Activated naive CD4-positive, alpha-beta T cell treated with anti-CD3 and anti-CD28 coated beads, Interleukin-2, amount 10 ng/mL, durations not matched to agents 7 days and 5 days (primary cell): ENCODE measurements at places on chromosomes 4 and X.
A peak's percentile ranks its signal among the peaks of the same experiment; 100 is the strongest.

DNA sequence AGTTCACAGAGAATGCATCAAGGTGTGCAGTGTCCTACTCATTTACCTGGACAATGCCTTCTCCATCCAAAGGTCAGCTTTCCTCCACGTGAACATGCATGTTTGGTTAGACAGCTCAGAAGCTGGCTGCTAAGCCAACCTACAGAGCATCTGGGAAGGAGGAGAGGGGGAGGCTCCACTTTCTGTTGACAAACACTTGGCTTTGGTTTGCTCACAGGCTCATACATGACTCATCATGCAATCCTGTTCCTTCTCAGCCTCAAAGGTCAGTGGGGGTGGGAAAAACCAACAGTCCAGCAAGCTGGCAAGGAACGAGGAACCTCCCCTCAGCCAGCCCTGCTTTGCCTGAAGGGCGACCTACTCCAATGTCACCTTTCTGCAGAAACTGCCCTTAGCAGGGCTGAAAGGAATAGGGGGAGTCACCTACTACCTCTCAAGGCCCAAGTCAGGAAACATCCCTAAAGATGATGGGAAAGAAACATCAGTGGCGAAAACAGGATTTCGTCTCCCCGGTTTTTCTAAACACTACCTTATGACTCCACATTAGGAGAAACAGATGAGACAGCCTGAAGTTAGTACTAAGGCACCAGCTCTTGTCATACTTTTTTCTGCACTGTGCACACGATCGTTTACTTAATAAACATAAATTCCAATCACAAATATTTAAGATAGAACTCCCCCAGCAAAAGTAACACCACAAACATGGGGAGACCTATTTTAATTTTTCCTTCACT lies 37.9 kb downstream of the RELL1 start:
- H3K36me3 ChIP-seq: peaks cover 45% of the 10 kb centered on the region
- H3K27me3 ChIP-seq: no peaks in the 10 kb centered on the region
- no peak overlapping the region for H3K27ac ChIP-seq

GRCh38 chr4:88021824-88022223 lies 14.4 kb downstream of the PKD2 start:
- no peaks in the 10 kb centered on the region for H3K4me1 ChIP-seq
- H3K27ac ChIP-seq: no peak overlapping the region
- DNase-seq: no peak
- peaks cover 11% of the 10 kb centered on the region for H3K36me3 ChIP-seq
- H3K27me3 ChIP-seq: no peaks in the 10 kb centered on the region

DNA sequence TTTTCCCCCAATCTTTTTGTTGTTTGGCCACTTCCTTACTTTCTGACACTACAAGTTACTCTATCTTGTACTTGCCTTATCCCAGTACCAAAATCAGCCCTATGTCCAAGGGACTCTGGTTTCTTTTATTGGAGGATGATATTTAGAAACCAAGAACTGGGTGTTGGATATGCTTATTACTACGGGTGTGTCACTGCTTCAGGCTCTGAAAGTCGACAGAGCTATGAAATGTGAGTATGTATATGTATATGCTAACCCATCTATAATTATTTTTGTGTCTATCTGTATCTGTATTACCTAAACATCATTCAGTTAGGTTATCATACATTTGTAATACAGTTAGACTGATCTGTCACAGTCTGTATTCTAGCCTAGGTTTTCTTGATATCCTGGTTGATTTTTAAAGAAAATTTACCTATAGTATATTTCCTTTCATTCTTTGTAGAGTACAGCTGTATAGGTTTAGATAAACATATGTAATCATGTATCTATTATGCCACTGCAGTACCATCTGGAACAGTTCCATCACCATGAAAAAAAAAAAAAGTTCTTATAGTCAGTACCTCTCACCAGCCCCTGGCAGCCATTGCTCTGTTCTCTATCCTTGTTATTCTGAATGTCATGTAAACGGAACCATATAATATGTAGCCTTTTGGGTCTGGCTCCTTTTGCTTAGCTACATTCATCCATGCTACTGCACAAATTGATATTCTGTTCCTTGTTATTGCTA lies 18.1 kb downstream of the SEC24B start:
- H3K27me3 ChIP-seq: no peaks in the 10 kb centered on the region
- H3K27ac ChIP-seq: no peak overlapping the region
- peaks cover 14% of the 10 kb centered on the region for H3K4me1 ChIP-seq
- no peak overlapping the region for H3K4me3 ChIP-seq
- no peak for DNase-seq
- peaks cover 47% of the 10 kb centered on the region for H3K36me3 ChIP-seq

- no peak overlapping the region for H3K27ac ChIP-seq
- H3K4me3 ChIP-seq: no peak overlapping the region
- no peaks in the 10 kb centered on the region for H3K4me1 ChIP-seq
- DNase-seq: no peak
- H3K36me3 ChIP-seq: no peaks in the 10 kb centered on the region
These were observed 863.8 kb upstream of the PABPC4L start for GRCh38 chr4:135065366-135065765.

DNA sequence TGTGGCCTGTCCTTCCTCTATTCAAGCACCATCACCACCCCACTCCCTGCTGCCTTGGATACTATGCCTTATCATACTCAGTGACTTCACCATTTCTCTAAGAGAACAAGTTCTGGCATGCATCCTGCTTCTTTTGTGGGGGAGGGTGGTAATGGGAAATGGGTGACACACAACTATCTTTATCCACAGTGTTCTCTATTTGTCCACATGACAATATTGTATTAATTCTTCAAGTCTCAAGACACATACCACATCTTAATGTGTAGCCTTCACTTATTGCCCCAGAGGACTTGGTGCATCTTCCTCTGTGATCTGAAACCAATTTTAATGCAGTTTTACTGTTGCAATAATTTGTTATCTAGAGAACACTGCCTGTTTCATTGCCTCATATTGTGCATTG lies 29.3 kb upstream of the UGT2B7 start:
- DNase-seq: no peak
- no peak overlapping the region for H3K27ac ChIP-seq
- no peaks in the 10 kb centered on the region for H3K4me1 ChIP-seq
- H3K27me3 ChIP-seq: no peaks in the 10 kb centered on the region
- H3K4me3 ChIP-seq: no peak overlapping the region

DNA sequence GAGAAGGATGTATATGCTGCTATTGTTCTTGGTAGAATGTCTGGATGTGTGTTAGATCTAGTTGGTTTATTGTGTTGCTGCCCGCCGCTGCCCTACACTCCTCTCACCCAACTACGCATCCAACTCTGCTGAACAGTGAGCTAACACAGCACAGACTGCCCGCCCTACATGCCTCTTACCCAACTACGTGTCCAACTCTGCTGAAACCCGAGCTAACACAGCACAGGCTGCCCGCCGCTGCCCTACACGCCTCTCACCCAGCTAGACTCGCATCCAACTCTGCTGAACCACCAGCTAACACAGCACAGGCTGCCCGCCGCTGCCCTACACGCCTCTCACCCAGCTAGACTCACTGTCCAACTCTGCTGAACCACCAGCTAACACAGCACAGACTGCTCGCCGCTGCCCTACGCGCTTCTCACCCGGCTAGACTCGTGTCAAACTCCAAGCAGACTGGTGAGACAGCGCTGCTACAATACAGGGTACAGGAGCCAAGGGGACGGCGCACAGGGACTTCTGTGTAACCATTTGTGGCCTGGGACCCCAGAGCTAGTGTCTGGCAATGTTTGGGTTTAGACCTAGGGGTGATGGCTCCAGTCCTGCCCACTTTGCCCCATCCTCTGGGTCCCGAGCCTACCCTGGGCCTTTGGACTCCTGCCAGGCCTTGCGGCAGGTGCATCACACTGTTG lies 11.6 kb upstream of the CTBP1 start:
- peaks cover 24% of the 10 kb centered on the region for H3K4me1 ChIP-seq
- peaks cover 14% of the 10 kb centered on the region for H3K27me3 ChIP-seq
- H3K27ac ChIP-seq: peak overlapping the region; percentile 17
- no peak for DNase-seq
- H3K4me3 ChIP-seq: no peak overlapping the region

- H3K4me3 ChIP-seq: no peak overlapping the region
- no peaks in the 10 kb centered on the region for H3K27me3 ChIP-seq
- no peak for DNase-seq
- no peaks in the 10 kb centered on the region for H3K36me3 ChIP-seq
These were observed 1157.6 kb upstream of the TENM3 start for GRCh38 chr4:181085557-181085956.

- peaks cover 8% of the 10 kb centered on the region for H3K27me3 ChIP-seq
- no peak for DNase-seq
- no peak overlapping the region for H3K27ac ChIP-seq
These were observed 62.2 kb upstream of the PRPS1 start for GRCh38 chrX:107565931-107566603.

DNA sequence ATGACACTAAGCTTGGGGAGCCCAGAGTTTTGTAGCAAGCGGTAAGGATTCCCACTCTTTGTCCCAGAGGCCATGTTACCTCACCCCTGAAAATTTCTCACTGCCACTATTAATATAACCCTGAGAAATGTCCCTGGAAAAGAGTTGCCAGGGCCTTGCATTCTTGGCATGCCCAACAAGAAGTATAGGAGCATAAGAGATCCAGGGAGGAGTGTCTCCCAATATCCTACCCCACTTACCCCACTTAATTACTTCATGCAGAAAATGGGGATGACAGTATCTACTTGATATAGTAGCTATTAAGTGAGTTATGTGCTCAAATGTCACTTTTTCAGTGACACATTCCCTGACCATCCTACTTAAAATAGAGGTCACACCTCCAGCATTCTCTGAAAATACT lies 120.5 kb upstream of the C1GALT1C1 start:
- no peak overlapping the region for H3K27ac ChIP-seq
- H3K36me3 ChIP-seq: peaks cover 2% of the 10 kb centered on the region
- no peaks in the 10 kb centered on the region for H3K27me3 ChIP-seq
- peaks cover 58% of the 10 kb centered on the region for H3K4me1 ChIP-seq

- H3K4me1 ChIP-seq: no peaks in the 10 kb centered on the region
- no peak overlapping the region for H3K27ac ChIP-seq
- H3K27me3 ChIP-seq: peaks cover 8% of the 10 kb centered on the region
These were observed 62.5 kb downstream of the PGRMC2 start for GRCh38 chr4:128225148-128225547.

DNA sequence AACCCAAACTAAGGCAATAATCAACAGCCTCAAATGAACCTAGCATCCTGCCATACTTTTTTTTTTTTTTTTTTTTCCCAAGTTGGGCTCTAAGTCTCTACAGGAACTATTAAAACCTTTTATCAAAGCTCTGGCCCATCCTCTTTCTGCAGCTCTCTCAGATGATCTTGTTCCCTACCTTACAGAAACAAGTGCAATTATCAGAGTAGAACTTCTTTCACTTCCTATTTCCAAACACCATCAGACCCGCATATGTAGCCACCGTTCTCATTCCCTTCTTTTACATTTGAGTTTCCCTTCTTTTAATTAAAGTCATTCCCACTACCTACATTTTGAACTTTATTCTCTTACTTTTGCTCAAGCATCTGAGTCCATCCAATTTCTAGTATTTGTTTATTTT lies 690.6 kb downstream of the DMD start:
- no peak overlapping the region for H3K27ac ChIP-seq
- H3K36me3 ChIP-seq: no peaks in the 10 kb centered on the region
- no peak for DNase-seq
- H3K27me3 ChIP-seq: no peaks in the 10 kb centered on the region

DNA sequence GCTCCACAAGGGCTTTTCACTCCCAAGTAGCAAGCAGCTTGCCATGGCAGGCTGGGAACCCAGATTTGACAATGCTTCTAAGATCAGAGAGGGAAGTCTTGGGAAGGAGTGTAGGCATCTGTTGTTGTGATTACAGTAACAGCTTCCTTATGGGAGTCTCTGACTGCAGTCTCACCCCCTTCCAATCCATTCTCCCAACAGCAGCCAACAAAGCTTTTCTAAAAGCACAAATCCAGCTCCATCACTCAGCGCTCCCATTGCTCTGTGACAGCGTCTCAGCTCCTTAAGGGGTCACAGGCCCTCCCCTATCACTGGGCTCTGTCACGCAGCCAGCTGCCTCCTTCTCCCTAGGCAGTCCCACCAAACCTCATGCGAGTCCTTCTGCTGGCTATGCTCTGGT lies 7.1 kb downstream of the IGFBP7 start:
- H3K27ac ChIP-seq: no peak overlapping the region
- no peaks in the 10 kb centered on the region for H3K36me3 ChIP-seq
- H3K4me1 ChIP-seq: no peaks in the 10 kb centered on the region
- DNase-seq: no peak

GRCh38 chr4:90876296-90876695 lies 749.1 kb downstream of the CCSER1 start:
- no peak overlapping the region for H3K27ac ChIP-seq
- no peaks in the 10 kb centered on the region for H3K27me3 ChIP-seq
- DNase-seq: no peak
- H3K4me1 ChIP-seq: no peaks in the 10 kb centered on the region

- peaks cover 9% of the 10 kb centered on the region for H3K27me3 ChIP-seq
- H3K36me3 ChIP-seq: no peaks in the 10 kb centered on the region
- no peaks in the 10 kb centered on the region for H3K4me1 ChIP-seq
- no peak overlapping the region for H3K4me3 ChIP-seq
- DNase-seq: no peak
- no peak overlapping the region for H3K27ac ChIP-seq
These were observed 148.1 kb downstream of the TRIML1 start for GRCh38 chr4:188287169-188287894.

- no peaks in the 10 kb centered on the region for H3K36me3 ChIP-seq
- no peak for DNase-seq
- no peak overlapping the region for H3K27ac ChIP-seq
- H3K4me3 ChIP-seq: no peak overlapping the region
- H3K4me1 ChIP-seq: peaks cover 3% of the 10 kb centered on the region
- H3K27me3 ChIP-seq: peaks cover 70% of the 10 kb centered on the region
These were observed 832 bp upstream of the EVC2 start for GRCh38 chr4:5709207-5709575.

- H3K36me3 ChIP-seq: no peaks in the 10 kb centered on the region
- no peak overlapping the region for H3K27ac ChIP-seq
- no peaks in the 10 kb centered on the region for H3K27me3 ChIP-seq
These were observed 102.5 kb upstream of the MID1 start for GRCh38 chrX:10722851-10723250.

DNA sequence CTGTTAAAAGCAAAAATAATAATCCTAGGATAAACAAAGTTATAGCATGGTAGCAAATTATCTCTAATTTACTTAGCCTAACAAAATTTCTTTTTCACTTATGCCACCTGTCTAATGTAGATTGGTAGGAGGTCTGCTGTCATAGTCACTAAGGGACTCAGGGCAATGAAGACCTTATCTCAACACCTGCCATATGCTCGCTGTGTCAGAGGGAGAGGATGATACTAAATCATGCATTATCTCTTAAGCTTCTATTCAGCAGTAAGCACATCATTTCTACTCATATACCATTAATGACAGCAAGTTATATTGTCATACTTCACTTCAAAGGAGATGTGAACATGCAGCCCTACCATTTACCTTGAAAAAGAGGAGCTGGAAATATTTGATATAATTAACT lies 44.1 kb downstream of the AFM start:
- no peak overlapping the region for H3K27ac ChIP-seq
- H3K4me1 ChIP-seq: no peaks in the 10 kb centered on the region
- no peak overlapping the region for H3K4me3 ChIP-seq
- DNase-seq: no peak
- H3K36me3 ChIP-seq: no peaks in the 10 kb centered on the region
- H3K27me3 ChIP-seq: no peaks in the 10 kb centered on the region
